Activated naive CD8-positive, alpha-beta T cell treated with anti-CD3 and anti-CD28 coated beads, Interleukin-2, amount 50 U/mL, for 24 hours (primary cell): ENCODE measurements at places on chromosomes 3 and 15.
A peak's percentile ranks its signal among the peaks of the same experiment; 100 is the strongest.

- DNase-seq = no peak
Observed at GRCh38 chr15:28887339-28888174, 1.8 kb downstream of the APBA2 start.

DNA sequence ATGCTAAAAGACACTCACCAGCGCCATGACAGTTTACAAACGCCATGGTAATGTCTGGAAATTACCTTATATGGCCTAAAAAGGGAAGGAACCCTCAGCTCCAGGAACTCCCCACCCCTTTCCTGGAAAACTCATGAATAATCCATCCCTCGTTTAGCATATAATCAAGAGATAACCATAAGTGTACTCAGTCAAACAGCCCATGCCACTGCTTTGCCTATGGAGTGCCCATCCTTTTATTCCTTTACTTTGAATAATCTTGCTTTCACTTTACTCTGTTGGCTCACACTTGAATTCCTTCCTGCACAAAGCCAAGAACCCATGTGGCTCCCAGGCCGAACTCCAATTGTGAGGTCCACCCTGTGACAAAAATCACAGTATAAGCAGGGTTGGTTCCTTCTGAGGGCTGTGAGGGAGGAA is 19.1 kb upstream of the FSTL1 start:
- DNase-seq = no peak

DNA sequence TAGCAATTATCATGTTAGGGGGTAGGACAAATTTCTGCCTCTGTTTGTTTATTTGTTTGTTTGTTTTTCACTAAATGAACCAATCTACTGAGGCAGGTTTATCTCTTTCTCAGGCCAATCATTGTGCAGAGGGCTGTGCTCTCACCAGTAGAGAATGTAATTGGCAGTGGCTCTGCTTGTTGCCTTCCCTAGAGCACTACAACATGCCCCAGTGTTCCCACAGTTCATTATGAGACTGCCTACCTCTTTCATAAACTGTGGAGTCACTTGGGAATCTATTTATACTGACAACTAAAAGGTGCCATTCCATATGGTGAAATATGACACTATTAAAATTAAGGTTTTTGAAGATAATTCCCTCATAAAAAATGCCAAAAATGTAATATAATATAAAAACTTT is 196.3 kb upstream of the ALCAM start:
- no peak for DNase-seq

GRCh38 chr3:195208183-195208582 is 62.8 kb downstream of the XXYLT1 start:
- DNase-seq = no peak

DNA sequence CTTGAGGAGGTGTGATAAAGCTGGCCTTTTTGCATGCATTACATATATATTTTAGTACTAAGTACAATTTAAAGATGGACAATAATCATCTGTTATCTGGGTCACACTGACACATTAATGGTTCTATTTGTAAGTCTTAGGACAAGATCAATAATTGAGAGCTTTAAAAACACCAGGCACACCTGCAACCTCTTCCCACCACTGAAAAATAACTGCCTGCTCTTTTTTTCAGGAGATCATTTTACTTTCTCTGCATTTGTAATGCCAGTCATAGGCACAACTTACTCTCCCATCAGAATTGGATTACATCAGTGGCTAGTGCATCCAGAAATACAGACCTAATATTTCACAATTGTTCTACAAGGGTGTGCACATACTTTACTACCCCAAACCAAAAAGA is 149.8 kb downstream of the MECOM start:
- DNase-seq = no peak

DNA sequence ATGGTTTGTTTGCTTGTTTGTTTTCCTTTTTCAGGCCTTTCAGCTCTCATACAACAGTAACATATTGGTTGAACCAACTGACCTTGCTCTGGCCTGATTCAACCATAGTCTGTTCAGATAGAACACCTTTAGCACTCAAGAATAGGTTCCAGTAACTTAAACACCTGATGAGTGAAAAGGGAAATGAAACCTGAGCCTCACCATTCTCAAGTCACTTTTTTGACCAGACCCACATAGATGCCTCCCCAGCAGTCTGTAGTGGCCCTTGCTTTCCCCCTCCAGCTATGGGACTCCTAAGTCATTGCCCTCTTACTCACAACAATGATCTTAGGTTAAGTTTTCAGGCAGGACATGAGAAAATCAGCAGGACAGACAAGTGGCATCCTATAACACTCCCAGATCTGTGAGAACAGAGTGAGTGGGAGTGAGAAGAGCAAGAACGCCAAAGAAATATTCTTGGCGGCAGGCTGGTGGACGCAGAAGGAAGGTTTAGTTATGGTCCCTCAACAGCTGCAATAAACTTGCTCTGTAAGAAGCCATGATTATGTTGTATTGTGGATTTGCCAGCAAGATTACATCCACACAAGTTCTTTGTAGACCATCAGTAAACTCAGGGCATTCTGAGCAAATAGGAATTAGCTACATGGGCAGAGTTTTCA is 367.5 kb downstream of the MECOM start:
- DNase-seq = no peak

- peak; percentile 38 for DNase-seq
Observed at GRCh38 chr3:136250903-136251460, 842 bp downstream of the PCCB start.

DNA sequence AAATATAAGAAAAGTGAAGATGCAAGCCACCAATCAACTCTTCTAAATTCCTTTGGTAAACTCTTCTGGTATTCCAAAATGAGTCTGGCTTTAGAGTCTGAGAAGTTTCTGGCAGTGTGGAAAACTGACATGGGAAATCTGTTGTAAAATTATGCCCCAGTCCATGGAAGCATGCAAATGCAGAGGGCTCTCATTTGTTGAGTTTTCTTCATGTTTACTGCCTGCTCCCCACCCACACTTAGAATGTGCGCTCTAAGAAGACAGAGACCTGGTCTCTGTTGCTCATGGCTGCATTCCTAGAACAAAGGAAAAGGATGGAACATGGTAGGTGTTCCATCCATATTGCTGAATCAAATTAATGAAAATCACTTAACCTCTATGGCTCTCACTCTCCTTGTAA is 411.8 kb upstream of the PDZRN3 start:
- DNase-seq = no peak

GRCh38 chr15:48925714-48926223 is 38.0 kb downstream of the SHC4 start:
- no peak for DNase-seq

DNA sequence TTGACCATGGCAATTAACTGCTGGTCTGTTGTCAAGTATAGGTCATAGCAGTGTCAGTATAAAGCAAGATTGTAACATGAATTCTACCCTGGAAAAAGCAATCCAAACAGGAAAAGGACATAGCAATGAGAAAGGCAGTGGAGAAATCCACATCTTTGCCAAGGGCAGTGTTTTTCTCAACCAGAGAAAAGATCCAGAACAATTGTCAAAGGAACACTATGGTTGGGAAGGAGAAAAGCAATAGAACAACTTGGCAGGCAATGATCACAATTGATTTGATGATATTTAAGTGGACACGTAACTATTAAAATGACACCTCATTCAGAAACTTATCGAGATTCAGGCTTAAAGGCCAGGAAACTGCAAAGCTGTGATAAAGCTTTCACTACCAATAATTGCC is 271.1 kb downstream of the DIPK2A start:
- no peak for DNase-seq

- no peak for DNase-seq
Observed at GRCh38 chr3:12574661-12575060, 17.8 kb downstream of the MKRN2 start.

GRCh38 chr3:21477541-21478288 is 273.3 kb downstream of the ZNF385D start:
- no peak for DNase-seq

DNA sequence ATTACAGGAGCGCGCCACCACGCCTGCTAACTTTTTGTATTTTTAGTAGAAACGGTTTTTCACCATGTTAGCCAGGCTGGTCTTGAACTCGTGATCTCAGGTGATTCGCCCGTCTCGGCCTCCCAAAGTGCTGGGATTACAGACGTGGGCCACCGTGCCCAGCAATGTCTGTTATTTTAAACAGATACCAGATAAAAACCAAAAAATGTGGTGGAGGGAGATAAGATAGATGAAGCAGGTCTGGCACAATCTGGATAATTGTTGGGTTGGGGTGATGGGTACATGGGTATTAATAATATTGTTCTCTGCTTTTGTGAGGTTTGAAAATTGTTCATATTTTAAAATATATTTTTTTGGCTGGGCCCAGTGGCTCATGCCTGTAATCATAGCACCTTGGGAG is 4.7 kb downstream of the RNF111 start:
- DNase-seq = no peak

DNA sequence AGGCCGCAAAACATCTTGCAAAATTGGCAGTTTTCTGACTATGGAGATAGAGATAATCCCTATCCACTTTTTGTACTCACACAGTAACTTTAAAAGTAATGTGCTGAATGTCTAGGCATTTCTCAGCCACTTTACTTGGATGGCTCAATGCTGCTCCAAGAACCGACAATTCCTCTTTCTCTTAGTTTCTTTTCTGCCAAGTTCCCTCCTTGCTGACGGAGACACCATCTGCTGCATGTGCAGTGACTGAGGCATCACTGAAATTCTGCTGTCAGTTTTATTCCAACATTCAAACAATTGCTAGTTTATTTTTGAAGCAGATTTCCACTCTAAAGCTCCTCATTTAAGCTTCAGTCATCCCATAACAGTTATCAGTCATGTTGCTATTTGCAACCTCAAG is 116.0 kb upstream of the RBMS3 start:
- no peak for DNase-seq

- DNase-seq = no peak
Observed at GRCh38 chr3:102258666-102259227, 176.1 kb upstream of the ZPLD1 start.

GRCh38 chr3:152511904-152512303 is 243.2 kb downstream of the MBNL1 start:
- no peak for DNase-seq

DNA sequence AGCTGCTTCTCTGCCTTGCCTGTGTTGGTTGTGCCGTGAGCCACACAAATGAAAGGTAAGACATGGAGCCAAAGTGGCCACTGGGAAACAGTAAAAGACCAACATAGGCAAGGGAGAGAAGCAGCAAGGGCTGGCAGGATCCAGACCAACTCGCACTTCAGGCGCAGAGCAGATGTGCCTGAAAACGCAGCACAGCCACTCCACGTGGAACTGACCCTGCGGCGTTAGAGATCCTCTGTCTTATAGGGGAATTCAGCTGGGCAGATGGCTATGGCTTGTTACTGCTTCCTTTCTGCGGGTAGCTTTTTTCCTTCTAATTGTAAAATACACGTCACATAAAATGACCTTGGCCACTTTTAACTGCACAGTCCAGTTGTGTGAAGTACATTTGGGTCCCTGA is 10.4 kb upstream of the GHRL start:
- no peak for DNase-seq

DNA sequence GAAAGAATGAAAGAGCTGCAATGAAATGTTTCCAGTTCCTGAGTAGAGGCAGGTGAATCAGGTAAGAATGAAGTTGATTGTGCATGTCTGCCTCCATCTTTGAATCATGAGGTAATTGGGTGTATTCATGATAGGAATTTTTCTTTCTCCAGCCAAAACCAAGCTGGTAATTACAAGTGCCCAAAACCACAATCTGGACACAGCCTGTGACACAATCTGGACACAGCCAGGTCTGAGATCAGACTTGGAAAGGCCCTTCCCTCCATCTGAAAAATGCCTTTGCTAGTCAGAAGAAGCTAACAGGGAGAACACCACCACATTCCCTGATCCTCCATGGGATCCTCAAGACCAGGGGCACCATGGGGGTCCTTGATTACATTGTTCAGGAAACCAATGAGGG is 338.5 kb upstream of the THBS1 start:
- DNase-seq = no peak

- no peak for DNase-seq
Observed at GRCh38 chr3:81443958-81444357, 317.5 kb downstream of the GBE1 start.

GRCh38 chr15:45023659-45024225 is 747 bp downstream of the SORD start:
- no peak for DNase-seq
